ENCODE measurements at places on chromosomes 4 and X.

- no peak for DNase-seq
These were observed 162.9 kb downstream of the SMIM20 start for GRCh38 chr4:26076896-26077295.

- peak; percentile 91 for DNase-seq
These were observed 777 bp upstream of the EOLA2 start for GRCh38 chrX:149938881-149939654.

DNA sequence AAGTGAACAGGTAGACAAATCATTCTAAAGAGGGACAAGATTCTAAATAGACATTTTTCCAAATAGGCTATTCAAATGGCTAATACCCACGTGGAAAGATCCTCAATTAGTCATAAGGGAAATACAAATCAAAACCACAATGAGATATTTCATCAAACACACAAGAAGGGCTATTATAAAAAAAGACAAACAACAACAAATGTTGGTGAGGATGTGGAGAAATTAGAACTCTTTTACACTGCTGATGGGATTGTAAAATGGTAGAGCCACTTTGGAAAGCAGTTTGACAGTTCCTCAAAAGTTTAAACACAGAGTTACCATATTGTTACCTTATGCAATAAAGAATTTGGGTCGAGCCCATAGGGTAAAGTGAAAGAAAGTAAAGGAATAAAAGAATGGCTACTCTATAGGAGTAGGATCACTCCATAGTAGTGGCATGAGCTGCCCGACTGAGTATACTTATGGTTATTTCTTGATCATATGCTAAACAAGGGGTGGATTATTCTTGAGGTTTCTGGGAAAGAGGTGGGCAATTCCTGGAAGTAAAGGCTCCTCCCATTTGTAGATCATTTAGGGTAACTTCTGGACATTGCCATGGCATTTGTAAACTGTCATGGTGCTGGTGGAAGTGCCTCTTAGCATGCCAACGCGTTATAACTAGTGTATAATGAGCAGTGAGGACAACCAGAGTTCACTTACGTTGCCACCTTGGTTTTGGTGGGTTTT lies 58.9 kb upstream of the FAM9C start:
- DNase-seq: no peak

DNA sequence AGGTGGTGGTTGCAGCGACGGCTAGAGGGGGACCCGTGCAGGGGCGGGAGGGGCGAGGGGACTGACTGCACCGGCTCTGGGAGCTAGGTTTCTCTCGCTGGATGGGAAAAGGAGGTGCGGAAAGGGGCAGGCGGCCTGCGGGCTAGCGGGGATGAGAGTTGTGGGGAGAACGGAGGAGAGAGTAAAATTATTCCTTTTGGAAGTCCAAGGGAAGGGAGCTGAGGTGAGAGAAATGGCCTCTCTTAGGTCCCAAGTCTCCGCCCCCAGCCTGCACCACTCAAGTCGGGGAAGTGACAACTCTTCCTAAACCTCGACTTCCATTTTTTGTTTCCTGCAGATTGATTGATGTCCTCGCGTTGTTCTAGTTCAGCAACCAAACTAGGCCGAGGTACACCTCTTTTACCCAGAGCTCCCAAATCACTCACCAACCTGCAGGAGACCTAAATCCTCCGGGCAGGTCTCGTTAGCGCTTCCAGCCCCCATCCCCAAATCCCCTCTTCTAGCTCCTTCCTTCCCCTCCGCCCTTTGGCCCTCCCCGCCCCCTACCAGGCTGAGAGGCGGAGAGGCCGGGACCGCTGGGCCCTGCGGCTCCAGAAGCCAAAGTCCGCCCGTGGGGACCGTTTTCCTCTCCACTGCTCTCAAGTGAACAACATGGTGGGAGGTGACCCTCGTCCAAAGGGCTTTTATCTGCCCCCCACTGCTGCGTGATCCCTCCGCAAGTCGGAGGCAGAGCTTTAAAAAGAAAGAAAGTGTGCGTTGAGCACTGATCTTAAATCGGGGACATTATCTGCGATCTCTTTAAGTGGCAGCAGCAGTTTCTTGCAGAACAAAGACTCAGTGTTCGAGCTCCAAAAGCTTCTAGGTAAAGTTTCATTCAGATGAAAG lies 7.3 kb downstream of the PITX2 start:
- DNase-seq: no peak

DNA sequence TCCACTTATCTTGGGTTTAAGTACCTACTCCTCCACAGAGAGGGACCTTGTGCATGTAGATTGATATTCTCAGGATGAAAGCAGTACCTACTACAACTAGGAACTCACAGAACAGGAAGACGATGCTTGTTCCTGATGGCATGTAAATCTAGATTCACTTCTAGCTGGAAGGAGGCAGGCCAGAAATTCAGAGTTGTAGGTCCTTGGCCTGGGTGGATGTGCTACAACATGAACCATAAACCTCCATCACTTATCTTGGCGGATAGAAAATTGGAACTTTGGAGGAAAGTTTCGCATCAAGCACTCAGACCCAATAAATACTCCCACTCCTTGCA lies 9.3 kb upstream of the SMIM20 start:
- DNase-seq: no peak

DNA sequence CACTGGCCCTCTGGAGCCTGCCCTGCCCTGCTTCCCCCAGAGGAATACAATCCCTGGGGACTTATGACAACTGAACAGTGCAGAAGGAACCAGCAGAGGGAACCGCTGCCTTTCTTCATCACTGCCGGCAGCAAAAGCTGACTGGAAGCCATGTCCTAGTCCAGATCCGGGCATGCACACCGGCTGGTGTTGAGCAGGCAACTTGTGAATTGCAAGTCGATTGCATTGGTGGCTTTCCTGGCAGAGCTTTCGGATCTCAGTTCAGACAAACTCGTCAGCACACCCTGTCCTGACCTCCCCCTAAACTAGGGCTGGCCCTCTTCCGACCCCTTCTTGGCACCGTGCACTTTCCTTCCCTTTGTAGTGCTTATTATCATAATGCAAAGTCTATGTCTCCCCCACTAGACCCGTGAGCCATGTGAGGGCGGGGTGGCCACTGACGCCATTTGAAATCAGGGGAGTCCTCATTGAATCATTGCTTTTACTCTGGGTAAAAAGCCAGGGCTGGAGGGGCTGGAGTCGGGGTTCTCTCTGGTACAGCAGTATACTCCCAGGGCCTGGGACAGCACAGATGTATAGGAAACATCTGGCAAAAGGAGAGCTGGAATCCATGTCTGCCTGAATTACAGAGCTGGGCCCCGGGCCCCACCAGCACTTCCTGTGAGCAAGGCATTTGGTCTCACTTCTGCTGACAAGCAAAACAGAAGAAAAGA lies 1.8 kb downstream of the ARHGAP4 start:
- no peak for DNase-seq

GRCh38 chr4:2289311-2289954 lies 27.5 kb upstream of the MXD4 start:
- DNase-seq: no peak

- no peak for DNase-seq
These were observed 94.4 kb downstream of the TLL1 start for GRCh38 chr4:165967486-165967885.

Data from esophagus squamous epithelium (tissue), 5 donors.